ENCODE measurements at places on chromosomes 12 and 14.

DNA sequence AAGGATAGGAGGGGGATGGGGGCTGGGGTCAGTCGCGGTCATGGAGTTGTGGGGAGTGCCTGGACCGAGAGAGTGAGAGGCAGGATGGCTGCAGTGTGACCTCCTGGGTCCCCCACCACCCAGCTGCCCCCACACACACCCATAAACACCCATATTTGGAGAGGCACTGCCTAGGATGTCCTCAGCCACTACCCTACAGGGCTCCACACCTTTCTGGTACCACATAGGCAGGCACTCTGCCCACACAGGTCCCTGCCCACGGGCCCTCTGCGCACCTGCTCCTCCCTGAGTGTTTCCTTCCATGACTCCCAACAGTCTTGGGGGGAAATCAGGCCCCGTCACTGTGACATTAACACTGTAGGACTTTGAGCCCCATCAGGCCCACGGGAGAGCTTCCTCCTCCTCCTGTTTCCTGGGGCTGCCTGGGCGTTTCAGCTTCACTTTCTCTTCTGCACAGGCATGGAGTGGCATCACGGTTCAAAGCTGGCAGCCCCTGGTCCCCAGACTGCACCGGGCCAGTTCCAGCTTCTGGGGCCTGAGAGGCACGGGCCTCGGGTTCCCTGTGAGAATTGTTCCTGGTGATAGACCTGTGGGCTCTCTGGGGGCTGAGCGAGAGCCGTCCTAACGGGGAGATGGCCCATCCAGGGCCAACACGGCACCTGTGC, 207.0 kb upstream of the C14orf180 start:
- no peak for DNase-seq

DNA sequence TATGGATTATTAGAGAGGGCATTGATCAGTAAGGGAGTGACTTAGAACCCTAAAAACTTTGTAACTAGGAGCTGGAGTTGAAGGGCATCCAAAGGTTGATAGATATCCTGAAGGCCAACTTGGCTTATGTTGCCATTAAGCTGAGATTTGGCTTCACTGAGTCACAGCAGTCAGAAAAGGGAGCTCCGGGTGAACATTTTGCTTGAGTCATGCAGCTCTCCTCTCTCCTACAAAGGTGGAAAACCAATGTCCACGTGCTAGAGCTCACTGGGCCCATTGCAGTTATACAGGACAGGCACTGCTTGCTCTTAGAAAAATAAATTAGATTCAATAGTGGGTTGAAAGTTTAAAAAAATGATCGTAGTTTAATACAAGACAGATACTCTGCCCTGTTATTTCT, 87.3 kb upstream of the LRIG3 start:
- DNase-seq = no peak

- no peak for DNase-seq
Observed at GRCh38 chr14:65010211-65010931, 23.7 kb downstream of the FNTB start.

DNA sequence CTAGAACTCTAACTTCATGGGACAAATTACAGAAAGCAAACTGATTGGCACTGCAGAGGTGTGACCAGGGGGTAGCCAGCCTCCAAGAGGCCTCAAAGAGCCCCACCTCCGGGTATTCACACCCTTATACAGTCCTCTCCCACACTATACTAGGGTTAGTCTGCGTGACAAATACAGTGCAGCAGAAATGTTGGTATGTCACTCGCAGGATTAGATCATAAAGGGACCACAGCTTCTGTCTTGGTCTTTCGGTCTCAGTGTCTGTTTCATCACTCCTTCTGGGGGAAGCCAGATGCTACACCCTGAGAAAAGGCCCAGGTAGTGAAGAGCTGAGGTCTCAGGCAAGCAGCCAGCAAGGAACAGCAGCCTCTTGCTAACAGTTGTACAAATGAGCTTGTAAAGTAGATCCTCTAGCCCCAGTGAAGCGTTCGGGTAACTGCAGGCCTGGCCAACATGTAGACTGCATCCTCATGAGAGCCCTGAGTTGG, 68.9 kb upstream of the SAV1 start:
- no peak for DNase-seq

DNA sequence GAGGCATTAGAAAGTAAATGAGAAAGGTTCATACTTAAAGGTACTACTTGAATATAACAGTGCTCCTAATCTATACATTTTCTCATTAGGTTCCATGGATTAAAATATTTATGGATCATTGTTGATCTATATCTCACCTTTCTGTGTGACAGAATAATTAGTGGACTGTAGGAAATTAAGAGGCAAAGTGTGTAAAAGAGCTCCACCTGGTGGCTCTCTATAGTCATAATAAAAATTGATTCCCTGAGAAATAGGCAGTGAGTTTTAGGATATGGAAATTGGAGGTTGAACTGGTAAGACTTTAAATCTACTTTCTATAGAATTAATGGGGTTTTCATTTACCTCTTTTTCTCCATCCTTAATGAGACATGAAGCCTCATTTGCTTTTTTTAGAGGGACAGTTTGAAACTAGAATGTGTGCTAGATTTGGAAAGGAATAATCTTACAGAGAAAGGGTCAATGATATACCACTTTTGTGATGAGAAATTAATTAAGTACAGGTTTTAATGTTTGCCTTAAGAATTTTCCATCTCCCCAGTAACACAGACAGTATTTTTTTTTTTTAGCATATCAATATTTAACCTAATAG, 11.8 kb upstream of the DERA start:
- DNase-seq = no peak

- DNase-seq = no peak
Observed at GRCh38 chr14:104184911-104185499, 46.6 kb downstream of the KIF26A start.

GRCh38 chr14:61585598-61586543, 109.4 kb upstream of the HIF1A start:
- DNase-seq = no peak

- no peak for DNase-seq
Observed at GRCh38 chr12:8941691-8942478, 7.6 kb downstream of the M6PR start.

DNA sequence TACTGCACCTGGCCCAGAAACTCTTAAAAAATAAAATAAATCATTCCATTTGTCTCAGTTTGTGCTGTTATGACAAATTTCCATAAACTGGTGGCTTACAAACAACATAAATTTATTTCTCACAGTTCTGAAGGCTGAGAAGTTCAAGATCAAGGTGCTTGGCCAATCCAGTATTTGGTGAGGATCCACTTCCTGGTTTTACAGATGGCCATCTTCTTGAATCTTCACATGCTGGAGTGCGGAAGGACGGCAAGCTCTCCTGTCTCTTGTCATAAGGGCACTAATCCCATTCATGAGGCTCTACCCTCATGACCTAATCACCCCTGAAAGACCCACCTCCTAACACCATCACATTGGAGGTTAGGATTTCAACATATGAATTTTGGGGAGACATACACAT, 29.9 kb upstream of the MYBPC1 start:
- no peak for DNase-seq

GRCh38 chr14:85106506-85106905, 423.4 kb upstream of the FLRT2 start:
- no peak for DNase-seq

GRCh38 chr12:76755829-76756379, 8.0 kb upstream of the ZDHHC17 start:
- no peak for DNase-seq

DNA sequence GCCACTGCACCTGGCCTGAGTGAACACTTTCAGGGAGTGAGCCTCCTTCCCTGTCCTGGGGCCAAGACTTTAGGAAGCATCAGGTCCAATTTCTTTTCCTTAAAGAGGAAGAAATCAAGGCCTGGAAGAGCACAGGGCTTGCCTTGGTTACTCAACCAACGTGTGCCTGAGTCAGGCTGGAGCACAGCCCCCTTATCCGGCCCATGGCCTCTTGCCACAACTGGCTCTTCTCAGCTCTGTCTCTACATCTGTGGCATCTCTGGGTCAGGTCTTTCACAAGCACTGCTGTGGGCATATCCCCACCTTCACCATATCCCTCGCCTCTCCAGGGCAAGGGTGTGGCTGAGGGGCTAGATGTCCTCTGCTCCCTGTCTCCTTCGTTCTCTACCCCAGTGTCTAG, 6.8 kb downstream of the MYH6 start:
- no peak for DNase-seq

- no peak for DNase-seq
Observed at GRCh38 chr14:33335366-33335765, 396.7 kb downstream of the NPAS3 start.

- DNase-seq = no peak
Observed at GRCh38 chr14:77190977-77191376, 9.4 kb downstream of the TMEM63C start.

DNA sequence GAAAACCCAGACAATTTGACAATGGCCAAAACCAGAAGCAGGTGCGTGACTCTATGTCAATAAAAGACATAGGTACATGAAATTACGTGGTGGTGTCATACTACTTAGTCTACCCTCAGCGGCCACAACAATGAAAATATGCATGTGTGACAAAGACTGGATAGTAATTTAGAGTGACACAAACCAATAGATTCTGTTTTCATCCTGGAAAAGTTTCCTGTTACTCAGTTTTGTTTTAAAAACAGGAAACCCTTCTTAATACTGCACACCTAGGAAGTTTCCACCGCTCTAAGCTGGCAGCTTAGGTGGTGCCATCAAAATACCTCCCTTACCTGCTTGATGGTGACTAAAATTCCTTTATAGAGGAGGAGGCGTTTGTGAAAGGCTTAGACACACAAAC, 15.1 kb downstream of the POU6F1 start:
- DNase-seq = no peak

GRCh38 chr14:87613881-87614280, 379.1 kb downstream of the GALC start:
- DNase-seq = no peak

GRCh38 chr14:91112194-91112593, 1.7 kb upstream of the DGLUCY start:
- no peak for DNase-seq

Data from renal pelvis (tissue), 12 donors.